WTC11 (cell line): ENCODE measurements at places on chromosomes 1 and 21.

- DNase-seq: no peak
Observed at GRCh38 chr1:165942062-165942461, 114.6 kb downstream of the UCK2 start.

- peak; percentile 20 for DNase-seq
Observed at GRCh38 chr21:32813265-32813903, 41.8 kb upstream of the PAXBP1 start.

GRCh38 chr1:110070671-110071242 is at the start of gene ALX3:
TSS of gene ALX3 (minus strand) at chr1:110070672. CDS start at chr1:110070612, 60 bp downstream.
- DNase-seq: peak; percentile 47

DNA sequence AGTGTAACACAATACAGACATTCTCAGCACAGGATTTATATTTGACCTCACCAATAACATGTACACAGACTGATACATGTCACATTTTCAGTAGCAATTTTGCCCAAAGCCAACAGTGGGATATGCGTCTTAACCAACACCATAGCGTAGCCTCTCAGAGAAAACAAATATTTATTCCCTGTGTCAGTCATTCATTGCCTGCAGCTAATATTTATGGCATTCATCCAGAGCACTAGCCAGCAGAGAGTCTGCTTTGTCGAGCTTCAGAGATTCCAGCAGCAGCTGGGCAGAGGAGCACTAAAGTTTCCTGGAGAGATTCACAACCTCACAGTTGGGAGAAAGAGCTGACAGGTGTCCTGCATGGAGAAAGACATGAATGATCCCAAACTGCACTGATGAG is 400.7 kb upstream of the DAB1 start:
- DNase-seq: no peak

GRCh38 chr1:93114391-93114790 is 35.3 kb downstream of the MTF2 start:
- DNase-seq: no peak

GRCh38 chr1:94873520-94874351 is 53.2 kb downstream of the CNN3 start:
- DNase-seq: no peak

- no peak for DNase-seq
Observed at GRCh38 chr1:36773827-36774541, 260.3 kb downstream of the GRIK3 start.

- DNase-seq: no peak
Observed at GRCh38 chr1:86714561-86715244, 10.3 kb downstream of the SH3GLB1 start.

- DNase-seq: no peak
Observed at GRCh38 chr1:43796111-43796581, 88.8 kb downstream of the ST3GAL3 start.

GRCh38 chr1:31625561-31626222 is 8.2 kb downstream of the HCRTR1 start:
- no peak for DNase-seq

GRCh38 chr1:177048314-177049069 is 116.0 kb downstream of the ASTN1 start:
- no peak for DNase-seq

- no peak for DNase-seq
Observed at GRCh38 chr1:43352881-43353280, 5.9 kb upstream of the CDC20 start.

- DNase-seq: peak; percentile 32
Observed at GRCh38 chr1:203440771-203441170, 34.8 kb upstream of the PRELP start.

DNA sequence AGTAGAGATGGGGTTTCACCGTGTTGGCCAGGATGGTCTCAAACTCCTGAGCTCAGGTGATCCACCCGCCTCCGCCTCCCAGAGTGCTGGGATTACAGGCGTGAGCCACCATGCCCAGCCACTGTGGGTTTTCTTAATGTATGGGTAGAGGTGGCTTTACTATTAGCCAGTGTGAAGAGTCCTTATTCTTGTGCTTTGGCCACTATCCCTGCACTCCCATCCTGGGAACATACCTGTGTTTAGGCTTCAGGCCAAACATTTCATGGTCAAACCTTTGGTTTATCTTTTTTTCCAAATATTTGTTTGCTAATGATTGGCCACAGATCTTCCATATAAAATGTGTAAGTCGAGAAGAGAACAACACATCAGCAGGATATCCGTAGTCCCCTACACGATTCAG is 16.5 kb downstream of the FMO5 start:
- DNase-seq: no peak

DNA sequence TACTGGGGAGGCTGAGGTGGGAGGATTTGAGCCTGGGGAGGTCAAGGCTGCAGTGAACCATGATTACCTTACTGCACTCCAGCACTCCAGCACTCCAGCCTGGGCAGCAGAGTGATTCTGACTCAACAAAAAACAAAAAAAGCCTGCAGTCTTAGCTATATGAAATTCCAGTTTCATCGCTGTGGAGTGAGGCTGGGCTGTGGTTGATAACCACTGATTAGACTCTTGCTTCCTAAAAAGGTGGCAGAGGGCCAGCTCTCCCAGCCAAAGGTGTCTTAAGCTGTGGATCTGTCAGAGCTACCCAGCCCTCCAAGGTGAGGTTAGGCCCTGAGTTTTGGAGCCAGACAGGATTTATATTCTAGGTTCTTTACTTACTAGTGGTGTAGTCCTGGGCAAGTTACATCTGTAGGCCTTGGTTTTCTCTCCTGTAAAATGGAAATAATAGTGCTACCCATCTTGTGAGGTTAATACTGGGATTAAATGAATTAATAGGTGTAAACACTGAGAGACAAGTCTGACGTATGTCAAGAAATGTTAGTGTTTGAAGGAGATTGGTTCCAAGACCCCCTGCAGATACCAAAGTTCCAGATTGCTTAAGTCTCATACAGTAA is 35.9 kb downstream of the TMCC2 start:
- no peak for DNase-seq

- no peak for DNase-seq
Observed at GRCh38 chr1:75879985-75880384, 52.2 kb downstream of the ASB17 start.
